ENCODE measurements at places on chromosomes 12 and 14. TPM values are rescaled to one million over a fixed set of nuclear protein-coding genes. Genes with fewer than 3 reads are reported as not detected.

GRCh38 chr12:59977779-59978178 is 381.9 kb downstream of the SLC16A7 start:
- H3K27ac ChIP-seq: no peak overlapping the region
- DNase-seq: no peak
- H3K4me1 ChIP-seq: peaks cover 17% of the 10 kb centered on the region
- H3K36me3 ChIP-seq: no peaks in the 10 kb centered on the region

DNA sequence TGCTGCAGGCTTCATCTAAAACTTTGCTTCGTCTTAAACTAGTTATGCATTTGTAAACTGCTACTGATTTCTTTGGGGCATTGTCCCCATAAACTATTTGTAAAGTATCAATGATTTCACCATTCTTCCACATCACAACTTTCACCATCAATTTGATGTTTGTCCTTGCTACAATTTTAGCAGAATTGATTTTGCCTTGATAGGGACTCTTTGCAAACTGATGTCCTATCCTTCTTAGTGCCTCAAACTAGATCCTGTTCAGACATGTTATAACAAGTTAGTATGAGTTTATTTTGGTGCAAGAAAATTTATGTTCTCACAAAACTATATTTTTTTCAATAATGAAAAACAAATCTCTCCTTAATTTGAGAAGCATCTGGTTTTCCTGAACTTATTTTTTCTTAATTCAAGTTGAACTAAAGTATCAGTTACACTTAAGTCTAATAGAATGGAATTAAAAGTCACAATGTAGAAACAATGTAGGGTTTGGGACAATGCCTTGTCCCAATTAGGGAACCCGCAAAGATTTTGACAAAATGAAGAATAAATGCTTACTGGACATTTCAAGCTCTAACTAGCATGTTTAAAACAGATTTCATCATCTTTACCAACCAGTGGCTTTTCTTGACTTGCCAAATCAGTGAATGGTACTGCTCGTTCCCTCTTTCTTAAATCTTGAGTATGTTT is 10.1 kb upstream of the ARID4A start:
- no peaks in the 10 kb centered on the region for H3K27me3 ChIP-seq
- DNase-seq: no peak
- H3K36me3 ChIP-seq: peaks cover 41% of the 10 kb centered on the region
- no peaks in the 10 kb centered on the region for H3K4me1 ChIP-seq
- no peak overlapping the region for H3K4me3 ChIP-seq
- H3K27ac ChIP-seq: no peak overlapping the region

DNA sequence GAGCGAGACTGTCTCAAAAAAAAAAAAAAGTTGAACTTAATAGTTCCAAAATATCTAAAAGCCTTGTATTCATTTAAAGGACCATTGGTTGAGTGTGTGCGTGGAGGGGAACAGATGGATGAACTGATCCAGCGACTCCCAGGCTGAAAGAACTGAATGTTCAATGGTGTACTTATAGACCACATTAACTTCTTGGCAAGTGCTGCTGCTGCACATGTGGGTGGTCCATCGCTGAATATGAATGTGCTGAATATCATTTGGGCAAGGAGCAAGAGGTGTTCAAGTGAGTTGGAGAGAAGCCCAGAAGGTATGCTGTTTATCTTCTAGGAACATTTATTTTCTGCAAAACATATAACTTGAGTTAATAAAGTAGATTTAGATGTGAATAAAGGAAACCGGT is 289.0 kb upstream of the RPL10L start:
- no peaks in the 10 kb centered on the region for H3K27me3 ChIP-seq
- no peak for DNase-seq
- no peak overlapping the region for H3K4me3 ChIP-seq
- H3K4me1 ChIP-seq: no peaks in the 10 kb centered on the region

DNA sequence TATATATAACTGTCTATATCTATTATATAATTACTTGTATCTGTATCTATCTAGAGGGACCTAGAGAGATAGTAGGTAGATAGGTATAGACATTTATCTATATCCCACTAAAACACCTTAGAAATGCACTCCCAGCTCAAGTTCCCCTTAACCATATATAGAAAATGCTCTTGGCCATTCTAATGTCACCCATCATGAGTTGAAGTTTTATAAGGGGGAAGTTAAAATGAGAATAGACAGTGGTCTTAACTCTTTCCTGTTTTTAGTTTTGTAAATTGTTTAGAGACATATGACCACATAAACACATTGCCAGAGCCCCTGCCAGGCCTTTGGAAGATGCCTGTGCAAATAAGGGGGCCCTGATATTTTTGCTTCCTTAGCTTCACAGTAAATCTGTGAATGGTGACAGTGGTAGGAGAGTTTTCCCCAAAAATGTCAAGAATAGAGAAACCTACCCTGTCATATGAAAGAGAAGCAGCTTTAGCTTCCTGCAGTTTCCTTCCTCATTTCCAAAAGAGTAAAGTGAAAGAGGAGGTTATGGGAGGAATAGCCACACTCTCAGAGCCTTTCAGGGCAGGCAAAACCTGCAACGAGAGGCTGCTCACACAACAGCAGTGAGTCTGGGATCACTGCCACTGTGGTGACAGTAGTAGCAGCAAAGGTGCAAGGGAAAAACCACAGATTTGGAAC is 45.5 kb downstream of the MGST1 start:
- no peak overlapping the region for H3K4me3 ChIP-seq
- no peak for DNase-seq
- H3K27me3 ChIP-seq: no peaks in the 10 kb centered on the region

GRCh38 chr12:94089891-94090290 is 58.5 kb upstream of the PLXNC1 start:
- no peaks in the 10 kb centered on the region for H3K36me3 ChIP-seq
- DNase-seq: no peak
- H3K27ac ChIP-seq: no peak overlapping the region
- H3K4me1 ChIP-seq: no peaks in the 10 kb centered on the region

GRCh38 chr12:46825591-46826414 is at the start of gene SLC38A4:
TSS of gene SLC38A4 (minus strand) at chr12:46825997. CDS start at chr12:46793071, 32,926 bp downstream.
- no peak within 1 kb of the TSS for H3K27ac ChIP-seq
- no peaks in the 10 kb centered on the region for H3K36me3 ChIP-seq
- no peaks in the 10 kb centered on the region for H3K27me3 ChIP-seq
- no peak for DNase-seq
- H3K4me3 ChIP-seq: no peak within 1 kb of the TSS
- H3K4me1 ChIP-seq: no peaks in the 10 kb centered on the region

GRCh38 chr14:57009585-57010515 is 199.6 kb upstream of the OTX2 start:
- no peaks in the 10 kb centered on the region for H3K36me3 ChIP-seq
- H3K27me3 ChIP-seq: peaks cover 40% of the 10 kb centered on the region
- no peaks in the 10 kb centered on the region for H3K4me1 ChIP-seq
- H3K4me3 ChIP-seq: no peak overlapping the region
- H3K27ac ChIP-seq: no peak overlapping the region
- DNase-seq: no peak

GRCh38 chr12:76340680-76341435 is 7.4 kb downstream of the BBS10 start:
- no peak for DNase-seq
- H3K4me3 ChIP-seq: no peak overlapping the region
- no peaks in the 10 kb centered on the region for H3K36me3 ChIP-seq

DNA sequence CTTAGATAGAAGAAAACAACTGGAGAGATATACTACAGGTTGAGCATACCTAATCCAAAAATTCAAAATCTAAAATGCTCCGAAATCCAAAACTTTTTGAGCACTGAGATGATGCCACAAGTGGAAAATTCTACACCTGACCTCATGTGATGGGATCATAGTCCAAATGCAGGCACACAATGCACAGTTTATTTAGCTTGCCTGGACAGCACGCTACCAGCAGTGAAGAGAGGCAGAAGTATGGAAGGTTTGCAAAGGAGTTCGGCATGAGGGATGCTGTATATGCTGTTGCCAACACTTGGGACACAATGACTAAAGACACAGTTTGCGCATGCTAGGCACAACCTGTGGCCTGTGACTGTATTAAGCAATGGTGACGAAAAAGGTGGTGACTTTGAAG is 58.1 kb upstream of the CAND1 start:
- no peak overlapping the region for H3K27ac ChIP-seq
- H3K36me3 ChIP-seq: no peaks in the 10 kb centered on the region
- no peak overlapping the region for H3K4me3 ChIP-seq
- DNase-seq: no peak
- H3K4me1 ChIP-seq: no peaks in the 10 kb centered on the region

- no peak for DNase-seq
- no peaks in the 10 kb centered on the region for H3K27me3 ChIP-seq
- H3K4me1 ChIP-seq: no peaks in the 10 kb centered on the region
Measured at GRCh38 chr12:83199069-83199468, 512.4 kb downstream of the TMTC2 start.

DNA sequence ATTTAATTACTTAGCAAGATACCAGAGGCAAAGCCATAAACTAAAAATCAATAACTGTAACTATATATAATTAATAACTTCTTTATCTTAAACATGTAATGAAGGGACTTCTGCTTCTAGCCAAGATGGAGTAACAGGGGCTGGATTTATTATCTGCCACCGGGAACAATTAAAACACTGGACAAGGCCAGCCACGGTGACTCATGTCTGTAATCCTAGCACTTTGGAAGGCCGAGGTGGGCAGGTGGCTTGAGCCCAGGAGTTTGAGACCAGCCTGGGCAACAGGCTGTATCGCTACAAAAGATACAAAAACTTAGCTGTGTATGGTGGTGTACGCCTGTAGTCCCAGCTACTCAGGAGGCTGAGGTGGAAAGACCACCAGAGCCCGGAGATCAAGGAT is 113.6 kb downstream of the TAOK3 start:
- H3K36me3 ChIP-seq: no peaks in the 10 kb centered on the region
- no peak overlapping the region for H3K4me3 ChIP-seq
- no peaks in the 10 kb centered on the region for H3K4me1 ChIP-seq
- H3K27ac ChIP-seq: no peak overlapping the region
- DNase-seq: no peak

GRCh38 chr12:116561181-116561821 is 2.1 kb downstream of the MAP1LC3B2 start:
- peaks cover 31% of the 10 kb centered on the region for H3K4me1 ChIP-seq
- DNase-seq: no peak
- no peak overlapping the region for H3K27ac ChIP-seq
- H3K36me3 ChIP-seq: no peaks in the 10 kb centered on the region

GRCh38 chr12:130775953-130776856 is 60.1 kb upstream of the RIMBP2 start:
- H3K36me3 ChIP-seq: no peaks in the 10 kb centered on the region
- no peaks in the 10 kb centered on the region for H3K27me3 ChIP-seq
- DNase-seq: peak; percentile 26
- H3K4me1 ChIP-seq: peaks cover 14% of the 10 kb centered on the region
- H3K4me3 ChIP-seq: peak overlapping the region; percentile 7

DNA sequence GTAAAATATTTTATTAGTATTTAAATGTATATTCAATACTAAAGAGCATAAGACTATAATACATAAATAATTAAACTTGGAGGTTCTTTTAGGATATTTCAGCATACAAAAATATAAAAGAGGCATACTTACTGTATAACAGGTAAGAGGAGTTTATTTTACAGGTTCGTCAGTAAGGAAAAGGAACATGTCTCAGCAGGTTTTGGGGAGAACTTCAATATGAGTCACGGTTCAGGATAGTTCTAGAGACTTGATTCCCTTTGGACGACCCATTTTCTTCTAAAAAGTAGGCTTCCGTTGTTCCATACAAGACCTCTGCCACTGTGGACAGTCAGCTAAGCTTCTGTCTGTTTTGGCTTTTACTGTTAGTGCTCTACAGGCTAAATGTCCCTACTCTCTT is 181.1 kb downstream of the ALX1 start:
- no peak overlapping the region for H3K27ac ChIP-seq
- DNase-seq: no peak
- no peaks in the 10 kb centered on the region for H3K27me3 ChIP-seq
- no peaks in the 10 kb centered on the region for H3K36me3 ChIP-seq

GRCh38 chr12:2893007-2893406 is 2.3 kb downstream of the TULP3 start:
- H3K36me3 ChIP-seq: 0 out of 2 replicates have a peak, but pooled peaks cover 3% of the 10 kb centered on the region
- H3K27ac ChIP-seq: no peak overlapping the region
- peaks cover 30% of the 10 kb centered on the region for H3K4me1 ChIP-seq

The TRPV4 gene
- 0.54 TPM for total RNA-seq

The CCDC175 gene
- not detected for total RNA-seq

The NGB gene
- total RNA-seq: not detected
